ENCODE measurements at places on chromosomes 12 and 14.

DNA sequence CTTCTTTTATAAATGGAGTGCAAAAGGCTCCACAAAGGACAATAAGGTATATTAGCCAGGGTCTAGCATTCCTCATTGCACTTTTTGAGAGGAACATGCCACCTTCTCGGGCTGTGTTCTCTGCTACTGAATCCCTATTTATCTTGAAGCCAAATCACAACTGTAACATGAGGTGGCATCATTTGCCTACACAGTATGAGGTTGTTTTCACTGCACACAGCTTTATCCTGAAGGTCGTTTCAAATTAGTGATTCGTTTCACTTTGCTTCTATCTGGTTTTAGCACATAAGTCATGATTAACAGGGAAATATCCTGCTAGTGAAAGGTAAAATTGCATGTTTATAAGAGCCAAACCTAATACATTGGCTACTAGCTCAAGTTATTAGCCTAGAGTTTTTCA is 153.8 kb downstream of the SLC35F4 start:
- DNase-seq = peak; percentile 10

DNA sequence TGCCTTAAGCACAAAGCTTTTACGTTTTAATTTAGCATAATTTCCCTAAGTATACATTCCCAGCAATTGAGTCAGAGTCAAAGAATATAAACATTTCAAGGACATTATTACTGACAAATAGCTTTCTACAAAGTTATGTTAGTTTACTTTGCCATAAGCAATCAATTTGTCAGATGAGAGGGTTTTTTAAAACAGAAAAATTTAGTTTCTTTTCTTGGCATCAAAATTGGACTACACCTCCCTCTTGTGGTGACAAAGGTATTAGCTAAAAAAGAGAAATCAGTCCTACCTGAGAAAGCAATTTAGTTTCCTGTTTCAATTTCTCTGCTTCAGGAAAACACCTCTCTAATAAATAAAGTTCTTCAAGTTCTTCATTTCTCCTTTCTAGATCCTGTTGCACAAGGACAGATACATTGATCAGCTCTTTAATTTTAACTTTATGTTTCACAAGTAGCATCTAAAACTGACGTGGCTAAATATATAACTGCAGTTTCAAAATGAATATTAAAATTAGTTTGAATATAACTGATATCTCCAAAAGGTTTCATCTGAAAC is 39.9 kb downstream of the DNAI7 start:
- DNase-seq = peak; percentile 49

DNA sequence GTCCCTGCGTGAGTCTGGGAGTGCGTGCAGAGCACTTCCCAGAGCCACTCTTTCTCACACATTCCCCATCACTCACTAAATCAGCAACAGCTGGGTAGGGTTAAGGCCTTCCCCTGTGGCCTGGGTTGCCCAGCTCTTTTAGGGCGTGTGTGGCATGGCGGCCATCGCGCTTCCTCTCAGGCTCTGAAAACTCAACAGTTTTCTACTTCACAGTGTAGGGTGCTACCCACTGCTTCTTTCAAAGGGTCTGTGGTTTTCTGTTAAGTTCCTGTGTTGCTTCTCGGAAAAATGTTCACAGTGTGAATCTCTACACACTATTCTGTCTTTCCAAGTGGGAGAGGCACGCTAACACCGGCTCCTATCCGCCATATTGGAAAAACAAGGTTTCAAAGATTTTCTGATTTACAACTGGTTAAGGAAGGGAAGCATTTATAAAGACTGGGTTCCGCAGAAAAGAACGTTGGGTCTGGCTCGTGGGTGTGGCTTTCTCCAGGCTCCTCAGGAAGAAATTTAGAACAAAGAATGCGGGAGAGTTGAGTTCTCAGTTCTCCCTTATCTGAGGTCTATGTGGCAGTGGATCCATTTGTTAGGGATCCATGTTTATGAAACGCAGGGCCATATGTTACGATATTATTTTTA is 34.9 kb upstream of the AEBP2 start:
- DNase-seq = no peak

- no peak for DNase-seq
These were observed at the start of gene ACSS3 for GRCh38 chr12:81077686-81078441. Gene ACSS3, plus strand, starts transcription at chr12:81078079. Its CDS starts 42 bp downstream, at chr12:81078121.

DNA sequence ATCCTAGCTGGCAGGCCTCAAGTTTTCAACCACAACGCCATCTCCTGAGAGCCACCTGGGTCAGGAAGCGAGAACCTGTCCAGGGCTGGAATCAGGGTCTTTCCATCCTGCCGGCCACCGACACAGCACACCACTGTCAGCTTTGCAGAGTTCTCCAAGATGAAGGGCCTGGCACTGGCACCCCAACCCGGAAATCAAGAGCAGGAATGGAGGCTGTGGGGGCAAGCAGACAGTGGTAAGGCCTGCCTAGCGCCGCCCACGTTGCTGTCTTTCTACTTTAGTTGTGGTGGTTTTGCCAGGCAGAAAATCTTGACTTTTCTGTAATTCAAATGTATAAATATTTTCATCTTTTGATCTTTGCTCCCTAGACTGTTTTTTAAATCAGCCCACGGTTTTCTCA is 90.7 kb downstream of the ITPK1 start:
- DNase-seq = no peak

GRCh38 chr12:120076651-120077050 is 39.9 kb downstream of the RAB35 start:
- no peak for DNase-seq

DNA sequence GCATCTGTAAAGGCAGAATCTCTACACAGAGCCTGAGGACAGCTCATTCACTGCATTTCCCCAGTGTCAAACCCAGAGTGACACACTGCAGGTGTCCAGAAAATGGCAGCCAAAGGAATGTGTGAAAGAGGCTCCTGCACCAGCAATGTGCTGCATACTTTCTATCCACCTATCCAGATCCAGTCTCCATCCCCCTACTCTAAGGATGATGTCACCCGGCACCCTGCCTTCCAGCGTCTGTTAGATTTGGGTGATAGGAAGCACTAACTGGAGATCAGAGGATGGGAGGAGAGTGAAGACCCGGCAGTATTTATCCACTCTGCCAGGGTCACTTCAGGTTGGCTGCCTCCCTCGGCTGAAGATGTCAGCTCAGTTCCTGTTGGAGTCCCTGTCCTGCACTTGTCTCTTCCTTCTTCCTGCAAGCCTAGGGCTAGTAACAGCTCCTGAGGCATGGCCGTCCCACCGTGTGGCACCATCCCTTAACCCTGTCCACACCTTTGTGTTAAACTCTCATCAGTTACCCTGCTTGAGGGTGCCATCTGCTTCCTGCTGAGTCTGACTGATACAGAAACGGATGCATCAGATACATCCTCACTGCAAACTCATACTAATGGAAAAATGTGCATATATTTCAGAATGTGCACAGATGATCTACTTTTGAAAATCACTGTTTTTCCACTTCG is 13.0 kb upstream of the GPR68 start:
- DNase-seq = no peak

- no peak for DNase-seq
These were observed 1.9 kb downstream of the GAPDH start for GRCh38 chr12:6535960-6536847.

GRCh38 chr12:107318806-107319532 is 225.6 kb upstream of the CRY1 start:
- DNase-seq = peak; percentile 64

GRCh38 chr12:44812062-44812461 is 64.1 kb downstream of the NELL2 start:
- DNase-seq = no peak

GRCh38 chr12:121740847-121741246 is 28.3 kb downstream of the TMEM120B start:
- DNase-seq = no peak

- DNase-seq = peak; percentile 13
These were observed 227.7 kb upstream of the CRY1 start for GRCh38 chr12:107320929-107321631.
